GM23248 (cell line): ENCODE measurements at places on chromosomes 6 and 20.

DNA sequence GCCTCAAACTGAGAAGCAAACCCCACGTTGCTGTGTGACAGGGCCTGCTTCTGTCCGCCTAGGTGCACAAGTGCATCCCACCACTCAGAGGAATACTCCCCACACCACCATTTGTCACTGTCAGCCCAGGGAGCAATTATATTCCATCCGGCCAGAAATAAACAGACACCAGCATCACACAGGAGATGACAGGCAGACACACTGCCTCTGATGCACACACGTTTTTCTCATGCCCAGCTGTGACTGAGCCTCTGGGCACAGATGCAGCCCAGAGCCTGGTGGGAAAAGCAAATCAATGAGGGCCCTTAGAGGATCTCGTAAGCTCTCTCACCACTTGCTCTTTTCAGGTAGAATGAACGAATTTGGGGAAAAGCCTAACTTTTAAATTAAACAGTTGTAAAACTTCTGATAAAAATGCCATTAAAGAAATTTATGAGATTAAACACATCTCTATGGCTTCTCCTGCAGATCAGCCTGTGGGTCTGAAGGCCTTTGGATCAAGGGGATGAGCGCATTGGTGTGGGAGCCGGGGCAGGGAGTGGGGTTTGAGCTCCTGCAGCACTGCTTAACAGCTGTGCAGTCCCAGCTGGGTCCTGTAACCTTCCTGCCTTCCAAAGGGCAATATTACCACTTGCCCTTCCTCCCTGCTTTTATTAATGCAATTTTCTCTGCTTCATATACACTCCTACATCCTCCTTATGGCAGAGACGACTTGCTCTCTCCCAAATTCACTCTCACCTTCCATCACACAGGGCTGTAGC, 624.3 kb downstream of the PTPRT start:
- no peaks in the 10 kb centered on the region for H3K36me3 ChIP-seq
- DNase-seq = no peak
- no peaks in the 10 kb centered on the region for H3K4me1 ChIP-seq
- H3K27ac ChIP-seq = no peak overlapping the region

- H3K4me1 ChIP-seq = no peaks in the 10 kb centered on the region
- DNase-seq = peak; percentile 23
- H3K27me3 ChIP-seq = peaks cover 99% of the 10 kb centered on the region
- H3K36me3 ChIP-seq = no peaks in the 10 kb centered on the region
- H3K4me3 ChIP-seq = no peak overlapping the region; the same call in 1 of the 2 replicates
- no peak overlapping the region for H3K27ac ChIP-seq
Measured at GRCh38 chr20:21101932-21102575, 4.1 kb downstream of the LINC00237 start.

GRCh38 chr20:34948030-34948429, 7.6 kb downstream of the GSS start:
- peak overlapping the region; percentile 45 for H3K27ac ChIP-seq
- peaks cover 29% of the 10 kb centered on the region for H3K4me1 ChIP-seq
- H3K4me3 ChIP-seq = no peak overlapping the region

DNA sequence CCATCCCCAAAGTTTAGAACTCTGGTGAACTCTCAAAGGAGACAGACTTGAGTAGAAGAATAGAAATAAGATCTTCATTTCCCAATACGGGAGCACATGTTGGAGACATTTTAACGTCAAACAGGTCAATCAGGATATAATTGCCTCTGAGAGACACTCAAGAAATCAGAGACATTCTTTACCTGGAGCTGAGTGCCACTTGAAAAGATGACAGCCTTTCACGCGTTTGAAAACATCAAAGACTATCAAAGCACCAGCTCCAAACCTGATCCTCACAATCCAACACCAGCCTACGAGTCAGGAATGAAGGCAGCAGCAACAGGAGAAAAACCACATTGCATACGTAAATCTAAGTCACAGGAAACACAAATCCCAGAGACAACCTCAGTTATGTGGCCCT, 571.5 kb upstream of the CDH4 start:
- no peak overlapping the region for H3K4me3 ChIP-seq
- H3K4me1 ChIP-seq = no peaks in the 10 kb centered on the region
- no peaks in the 10 kb centered on the region for H3K27me3 ChIP-seq
- no peak overlapping the region for H3K27ac ChIP-seq
- H3K36me3 ChIP-seq = no peaks in the 10 kb centered on the region
- no peak for DNase-seq

- H3K27me3 ChIP-seq = no peaks in the 10 kb centered on the region
- peaks cover 5% of the 10 kb centered on the region; the same call in 1 of the 2 replicates for H3K36me3 ChIP-seq
- peak; percentile 68 for DNase-seq
Measured at GRCh38 chr6:148358196-148358785, 15.7 kb downstream of the SASH1 start.

DNA sequence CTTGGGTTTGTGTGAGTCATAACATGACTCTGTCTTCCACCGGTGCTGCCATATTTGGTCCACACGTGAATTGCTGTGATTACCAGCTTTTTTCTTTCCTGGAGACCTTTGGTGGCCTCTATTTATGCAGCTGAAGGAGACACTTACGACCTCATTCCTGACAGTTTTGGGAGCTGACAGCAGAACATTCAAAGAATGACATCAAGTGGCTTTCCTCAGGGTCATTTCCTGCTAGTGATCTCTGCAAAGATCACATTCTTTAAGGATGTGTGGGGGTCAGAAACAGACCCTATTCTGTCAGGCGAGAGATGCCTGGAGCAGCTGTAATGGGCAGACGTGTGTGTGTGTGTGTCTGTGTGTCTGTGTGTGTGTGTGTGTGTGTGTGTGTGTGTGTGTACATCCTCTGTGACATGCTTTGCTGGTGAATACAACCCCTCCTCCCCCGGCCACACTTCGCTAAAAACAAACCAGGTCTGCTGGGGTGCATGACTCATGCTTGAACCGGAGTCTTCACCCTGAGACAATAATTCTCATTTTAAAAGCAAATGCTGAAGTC, 115.6 kb downstream of the TMEM170B start:
- no peaks in the 10 kb centered on the region for H3K36me3 ChIP-seq
- DNase-seq = peak; percentile 89
- H3K27ac ChIP-seq = peak overlapping the region; percentile 61
- H3K27me3 ChIP-seq = no peaks in the 10 kb centered on the region
- peaks cover 53% of the 10 kb centered on the region for H3K4me1 ChIP-seq

GRCh38 chr6:46772762-46773161, 20.4 kb upstream of the MEP1A start:
- H3K36me3 ChIP-seq = no peaks in the 10 kb centered on the region
- H3K27ac ChIP-seq = no peak overlapping the region
- no peak overlapping the region for H3K4me3 ChIP-seq
- H3K27me3 ChIP-seq = no peaks in the 10 kb centered on the region
- H3K4me1 ChIP-seq = no peaks in the 10 kb centered on the region

- no peaks in the 10 kb centered on the region for H3K36me3 ChIP-seq
- 0 out of 2 replicates have a peak, but pooled peaks cover 5% of the 10 kb centered on the region for H3K4me1 ChIP-seq
- DNase-seq = peak; percentile 44
- peaks cover 22% of the 10 kb centered on the region for H3K27me3 ChIP-seq
- no peak overlapping the region for H3K4me3 ChIP-seq
Measured at GRCh38 chr20:22836211-22836610, 198.9 kb upstream of the SSTR4 start.

GRCh38 chr20:11352041-11352440, 565.7 kb upstream of the BTBD3 start:
- H3K27ac ChIP-seq = no peak overlapping the region
- no peak for DNase-seq
- no peaks in the 10 kb centered on the region for H3K27me3 ChIP-seq
- no peak overlapping the region for H3K4me3 ChIP-seq
- H3K36me3 ChIP-seq = no peaks in the 10 kb centered on the region

GRCh38 chr6:169938731-169939130, 187.3 kb downstream of the ERMARD start:
- DNase-seq = no peak
- H3K4me3 ChIP-seq = no peak overlapping the region
- H3K27me3 ChIP-seq = no peaks in the 10 kb centered on the region
- H3K4me1 ChIP-seq = no peaks in the 10 kb centered on the region
- no peak overlapping the region for H3K27ac ChIP-seq

DNA sequence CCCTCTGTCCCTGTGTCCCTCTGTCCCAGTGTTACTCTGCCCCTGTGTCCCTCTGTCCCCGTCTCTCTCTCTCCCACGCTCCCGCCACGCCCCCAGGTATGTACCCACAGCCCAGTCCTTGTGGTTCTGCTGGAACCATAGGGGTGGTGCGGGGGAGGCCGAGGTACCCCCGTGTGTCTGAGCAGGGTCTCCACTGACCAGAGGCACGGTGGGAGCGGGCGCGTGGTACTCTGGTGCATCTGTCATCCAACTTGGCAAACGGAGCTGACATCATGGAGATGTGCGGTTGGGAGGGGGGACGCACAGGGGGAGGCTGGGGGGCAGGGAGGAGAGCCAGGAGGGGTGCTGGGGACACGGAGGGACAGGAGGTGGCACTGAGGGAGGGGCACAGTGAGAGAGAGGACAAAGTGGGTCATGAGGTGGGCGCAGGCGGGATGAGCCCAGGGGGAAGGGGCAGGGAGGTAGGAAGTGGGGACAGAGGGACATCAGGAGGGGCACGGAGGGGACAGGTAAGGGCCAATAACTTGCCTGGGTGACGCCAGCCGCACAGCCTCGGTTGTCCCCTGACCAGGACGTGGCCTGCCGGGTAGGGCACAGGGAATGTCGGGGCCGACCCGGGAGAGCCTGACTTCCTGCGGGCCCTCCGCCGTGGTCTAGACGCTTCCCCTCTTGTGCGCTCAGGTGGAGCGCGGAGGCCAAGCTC, 163.6 kb upstream of the PDE10A start:
- H3K36me3 ChIP-seq = no peaks in the 10 kb centered on the region
- no peaks in the 10 kb centered on the region for H3K4me1 ChIP-seq
- no peaks in the 10 kb centered on the region for H3K27me3 ChIP-seq

DNA sequence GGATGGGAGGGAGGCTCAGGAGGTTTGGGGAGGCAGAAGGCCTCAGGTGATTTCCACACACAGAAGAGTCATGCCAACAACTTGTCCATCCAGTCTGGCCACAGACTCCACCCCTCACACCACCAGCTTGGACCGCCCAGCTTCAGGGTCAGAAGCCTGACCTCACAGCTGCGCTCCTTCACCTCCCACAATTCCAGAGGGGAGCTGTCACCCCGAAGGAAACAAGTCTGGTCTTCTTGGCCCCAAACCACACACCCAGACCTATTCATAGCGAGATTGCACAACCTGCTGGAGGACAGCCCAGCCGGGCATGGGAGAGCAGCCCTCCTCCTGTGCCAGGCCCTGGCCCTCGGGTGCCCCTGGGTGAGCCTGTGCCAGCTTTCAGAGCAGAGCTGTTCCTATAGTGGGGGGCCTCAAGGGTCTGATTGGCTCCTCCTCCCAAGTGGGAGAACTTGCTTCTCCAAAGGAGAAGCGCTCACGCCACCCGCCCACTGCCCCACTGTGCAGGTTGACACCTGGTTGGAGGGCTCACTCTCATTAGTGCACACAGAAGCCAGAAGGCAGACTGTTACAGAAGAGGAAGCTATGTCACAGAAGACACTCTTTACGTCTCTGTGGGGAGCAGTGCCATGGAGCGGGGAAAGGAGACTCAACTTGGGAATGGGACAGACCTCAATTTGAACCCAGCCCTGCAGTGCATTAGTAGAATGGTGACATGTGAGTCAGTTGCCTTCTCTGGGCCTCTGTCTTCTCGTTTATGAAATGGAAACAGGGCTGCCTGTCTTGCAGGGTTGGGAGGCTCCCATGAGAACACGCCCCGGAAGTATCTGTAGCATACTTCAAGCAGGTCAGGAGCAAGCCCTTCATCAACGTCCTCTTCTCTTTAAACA, 128.8 kb downstream of the FOXO3 start:
- peak; percentile 78 for DNase-seq
- 0 out of 2 replicates have a peak, but pooled peaks cover 8% of the 10 kb centered on the region for H3K36me3 ChIP-seq
- peak overlapping the region; percentile 24; the same call in 1 of the 2 replicates for H3K27ac ChIP-seq
- no peaks in the 10 kb centered on the region for H3K27me3 ChIP-seq
- no peak overlapping the region for H3K4me3 ChIP-seq

DNA sequence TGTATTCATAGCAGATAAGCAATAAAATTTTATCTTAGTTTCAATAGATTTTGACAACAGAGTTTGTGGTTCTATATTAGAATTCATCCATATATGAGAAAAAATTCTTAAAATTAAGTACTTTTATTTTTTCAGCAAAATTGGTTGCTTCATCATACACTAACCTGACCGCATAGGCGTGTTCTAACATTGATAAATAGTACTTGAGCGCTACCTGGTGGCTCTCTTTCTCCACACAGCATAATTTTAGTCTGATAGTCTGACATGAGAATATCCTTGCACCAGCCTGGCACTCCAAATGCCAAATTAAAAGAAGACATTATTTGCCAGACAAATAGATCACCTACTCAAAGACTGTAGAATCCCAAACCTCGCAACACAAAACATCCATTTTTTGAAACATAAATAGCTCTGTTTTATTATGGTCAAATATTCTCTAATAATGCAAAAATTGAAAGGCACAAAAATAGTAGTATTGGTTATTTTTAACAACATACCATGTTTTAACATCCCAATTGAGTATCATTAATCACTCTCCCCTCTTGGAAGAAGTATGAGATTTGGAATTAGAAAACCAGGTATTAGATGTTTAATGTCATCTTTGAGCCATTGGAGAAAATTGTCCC, 33.0 kb upstream of the FILIP1 start:
- H3K27ac ChIP-seq = no peak overlapping the region
- no peak overlapping the region for H3K4me3 ChIP-seq
- no peaks in the 10 kb centered on the region for H3K27me3 ChIP-seq
- DNase-seq = peak; percentile 86

- no peaks in the 10 kb centered on the region for H3K4me1 ChIP-seq
- no peak for DNase-seq
- H3K27me3 ChIP-seq = no peaks in the 10 kb centered on the region; the same call in 1 of the 2 replicates
- no peak overlapping the region for H3K27ac ChIP-seq
- no peak overlapping the region for H3K4me3 ChIP-seq
Measured at GRCh38 chr20:60008130-60008808, 50.0 kb downstream of the CDH26 start.

DNA sequence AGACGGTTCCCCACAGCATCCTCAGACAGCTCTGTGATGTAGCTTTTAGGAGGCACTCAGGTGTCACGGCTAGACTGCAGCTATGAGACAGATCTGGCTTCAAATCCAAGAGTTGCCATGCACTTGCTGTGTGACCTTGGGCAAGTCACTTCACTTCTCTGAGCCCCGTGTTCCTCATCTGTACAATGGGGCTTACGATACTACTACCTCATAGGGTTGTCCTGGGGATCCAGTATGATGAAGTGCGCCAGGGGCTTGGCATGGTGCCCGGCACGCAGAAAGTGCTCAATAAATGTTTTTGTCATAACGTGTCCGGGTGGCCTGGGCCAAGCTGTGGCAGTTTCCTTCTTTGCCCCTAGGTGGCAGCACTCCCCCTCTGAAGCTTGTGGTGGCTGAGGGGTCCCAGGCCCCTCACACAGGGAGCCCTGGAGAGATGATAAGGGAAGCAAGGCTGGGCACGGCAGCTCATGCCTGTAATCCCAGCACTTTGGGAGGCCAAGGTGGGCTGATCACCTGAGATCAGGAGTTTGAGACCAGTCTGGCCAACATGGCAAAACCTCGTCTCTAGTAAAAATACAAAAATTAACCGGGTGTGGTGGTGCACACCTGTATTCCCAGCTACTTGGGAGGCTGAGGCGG, 19.1 kb upstream of the CHMP4B start:
- H3K27ac ChIP-seq = no peak overlapping the region
- H3K4me3 ChIP-seq = no peak overlapping the region
- peaks cover 20% of the 10 kb centered on the region for H3K4me1 ChIP-seq
- DNase-seq = peak; percentile 50
- no peaks in the 10 kb centered on the region for H3K27me3 ChIP-seq

GRCh38 chr6:125031385-125031784, 69.1 kb downstream of the RNF217 start:
- no peak overlapping the region for H3K27ac ChIP-seq
- H3K36me3 ChIP-seq = 0 out of 2 replicates have a peak, but pooled peaks cover 3% of the 10 kb centered on the region
- no peak overlapping the region for H3K4me3 ChIP-seq

- DNase-seq = no peak
- no peak overlapping the region for H3K4me3 ChIP-seq
- H3K36me3 ChIP-seq = no peaks in the 10 kb centered on the region
- peak overlapping the region; percentile 88 for H3K27ac ChIP-seq
- H3K27me3 ChIP-seq = no peaks in the 10 kb centered on the region
- peaks cover 24% of the 10 kb centered on the region for H3K4me1 ChIP-seq
Measured at GRCh38 chr20:53948383-53949318, 121.7 kb downstream of the BCAS1 start.
